ENCODE measurements at places on chromosomes 11 and 22. TPM values are rescaled to one million over a fixed set of nuclear protein-coding genes. Genes with fewer than 3 reads are reported as not detected.

OR10A5 gene
- polyA plus RNA-seq = not detected

ACTN3 gene
- polyA plus RNA-seq = 1.1 TPM

DUSP8 gene
- 3.2 TPM for polyA plus RNA-seq

USP2 gene
- polyA plus RNA-seq = 10.4 TPM
